NCI-H187 treated with DMSO at 0.1 percent for 48 hours (cell line): ENCODE measurements at places on chromosomes 2 and 18.

DNA sequence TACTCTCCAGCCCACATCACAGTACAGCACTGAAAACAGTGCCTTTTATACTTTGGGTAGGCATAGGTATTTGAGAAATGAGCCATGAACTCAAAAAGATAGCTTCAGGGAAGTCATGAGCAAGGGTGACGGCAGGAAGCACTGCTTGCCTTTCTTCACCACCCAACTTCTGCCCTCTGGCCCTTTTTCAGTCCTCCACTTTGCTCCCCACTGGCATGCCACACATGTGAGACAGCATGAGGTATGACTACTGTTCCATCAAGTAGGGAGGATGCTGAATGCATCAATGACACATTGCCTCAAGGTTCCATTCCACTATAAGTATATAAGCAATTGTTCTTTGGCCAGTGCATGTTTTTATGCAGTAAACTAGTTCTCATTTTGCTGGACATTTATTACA is 373.0 kb downstream of the NRXN1 start:
- DNase-seq = no peak

- DNase-seq = no peak
Measured at GRCh38 chr18:63273222-63273927, 46.2 kb downstream of the BCL2 start.

- no peak for DNase-seq
Measured at GRCh38 chr2:165022781-165023180, 67.5 kb upstream of the SLC38A11 start.

DNA sequence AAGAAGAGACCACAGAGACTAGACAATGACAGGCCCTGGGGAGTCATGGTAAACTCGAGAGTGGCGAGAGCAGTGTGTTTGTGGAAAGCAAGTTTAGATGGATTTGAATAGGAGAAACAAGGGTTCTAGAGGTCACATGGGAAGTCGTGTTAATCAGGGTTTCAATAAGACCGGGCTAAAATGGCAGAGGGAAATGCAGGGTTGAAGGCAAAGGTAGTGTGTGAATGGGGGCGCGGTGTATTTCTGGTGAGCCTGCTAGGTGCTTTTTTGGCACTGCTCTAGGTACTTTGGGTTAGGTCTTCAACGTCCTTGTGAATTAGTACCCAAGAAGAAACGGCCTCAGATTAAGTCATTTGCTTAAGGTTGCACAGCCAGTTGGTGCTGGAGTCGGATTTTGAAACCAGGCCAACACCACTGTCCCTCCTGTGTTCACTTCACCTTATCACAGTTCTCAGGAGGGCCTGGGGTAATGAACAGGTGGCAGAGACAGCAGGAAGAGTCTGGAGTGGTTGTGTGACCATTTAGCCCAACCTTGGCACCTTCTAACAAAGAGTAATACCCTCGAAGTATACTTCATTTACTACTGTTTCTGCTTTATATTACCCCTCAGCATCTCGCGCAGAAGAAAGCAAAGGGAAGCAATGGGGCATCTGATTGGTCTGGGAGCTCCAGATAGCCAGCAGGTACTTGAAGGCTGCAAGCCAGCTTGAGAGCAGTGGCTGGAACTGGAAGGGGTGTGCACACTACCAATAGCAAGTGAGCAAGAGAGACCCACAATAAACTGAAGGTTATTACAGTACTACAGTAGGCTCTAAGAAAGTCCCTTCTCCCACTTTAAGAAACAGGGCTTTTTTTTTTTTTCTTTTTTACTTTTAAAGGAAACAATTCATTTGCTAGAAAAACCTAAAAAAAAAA is 33.4 kb upstream of the GAREM2 start:
- no peak for DNase-seq
